ENCODE measurements at places on chromosomes 3 and 15.

DNA sequence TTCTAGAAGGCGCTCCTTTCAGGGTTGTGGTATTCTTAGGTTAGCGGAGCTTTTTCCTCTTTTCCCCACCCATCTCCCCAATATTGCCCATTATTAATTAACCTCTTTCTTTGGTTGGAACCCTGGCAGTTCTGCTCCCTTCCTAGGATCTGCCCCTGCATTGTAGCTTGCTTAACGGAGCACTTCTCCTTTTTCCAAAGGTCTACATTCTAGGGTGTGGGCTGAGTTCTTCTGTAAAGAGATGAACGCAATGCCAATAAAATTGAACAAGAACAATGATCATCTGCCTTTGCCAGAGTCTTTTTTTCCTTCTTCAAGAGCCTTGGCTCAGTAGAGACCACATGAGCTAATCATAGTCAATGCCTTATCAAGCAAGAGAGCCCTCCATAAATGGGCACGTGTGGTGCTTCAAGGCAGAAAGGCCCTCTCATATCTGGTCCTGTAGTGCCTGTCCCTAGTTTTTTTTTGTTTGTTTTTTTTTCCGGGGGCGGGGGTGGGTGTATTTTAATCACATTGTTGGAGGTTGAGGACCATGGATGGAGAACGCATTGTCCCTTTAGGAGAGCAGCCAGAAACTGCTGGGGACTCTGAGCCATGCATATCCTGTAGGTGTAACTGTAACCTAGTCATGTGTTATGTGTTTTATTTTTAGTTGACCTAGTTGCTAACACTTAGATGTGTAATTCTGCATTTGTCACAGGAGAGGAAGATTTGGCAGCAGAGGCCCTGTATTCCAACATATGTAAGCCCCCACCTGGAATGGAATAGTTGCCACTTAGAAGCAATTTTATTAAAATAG lies 64.7 kb upstream of the ACAD9 start:
- DNase-seq = no peak

DNA sequence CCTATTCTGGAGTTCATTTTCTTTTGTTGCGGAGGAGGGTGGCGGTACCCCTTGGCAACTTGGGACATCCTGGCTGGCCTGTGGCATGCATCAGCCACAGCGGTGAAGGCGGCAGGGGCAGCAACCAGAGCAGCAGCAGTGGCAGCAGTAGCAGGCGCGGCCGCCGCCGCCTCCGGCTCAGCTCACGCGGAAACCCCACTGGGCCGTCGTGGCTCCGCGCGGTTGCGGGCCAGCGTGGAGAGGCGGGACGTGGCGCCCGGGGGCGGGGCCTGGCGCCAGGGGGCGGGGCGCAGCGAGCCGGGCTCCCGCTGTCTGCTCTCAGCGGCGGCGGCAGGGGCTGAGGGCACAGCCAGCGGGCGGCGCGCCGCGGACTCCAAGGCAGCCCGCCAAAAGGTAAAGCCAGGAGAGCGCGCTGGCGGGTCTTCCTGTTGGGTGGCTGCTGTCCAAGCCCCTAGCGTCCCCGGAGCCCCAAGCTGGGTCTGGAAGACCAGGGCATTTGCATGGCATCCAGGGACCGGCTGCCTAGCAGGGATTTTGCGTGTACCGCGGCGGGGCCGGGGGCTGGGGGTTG lies 334.4 kb upstream of the THRB start:
- DNase-seq = peak; percentile 49

DNA sequence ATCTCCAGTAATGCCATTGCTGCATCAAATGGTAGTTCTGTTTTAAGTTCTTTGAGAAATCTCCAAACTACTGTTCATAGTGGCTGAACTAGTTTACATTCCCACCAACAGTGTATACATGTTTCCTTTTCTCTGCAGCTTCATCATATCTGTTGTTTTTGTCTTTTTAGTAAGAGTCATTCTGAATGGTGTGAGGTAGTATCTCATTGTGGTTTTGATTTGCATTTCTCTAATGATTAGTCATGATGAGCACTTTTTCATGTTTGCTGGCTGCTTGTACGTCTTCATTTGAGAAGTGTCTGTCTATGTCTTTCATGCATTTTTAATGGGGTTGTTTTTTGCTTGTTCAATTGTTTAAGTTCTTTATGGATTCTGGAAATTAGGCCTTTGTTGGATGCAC lies 10.2 kb upstream of the GCSAM start:
- DNase-seq = no peak

DNA sequence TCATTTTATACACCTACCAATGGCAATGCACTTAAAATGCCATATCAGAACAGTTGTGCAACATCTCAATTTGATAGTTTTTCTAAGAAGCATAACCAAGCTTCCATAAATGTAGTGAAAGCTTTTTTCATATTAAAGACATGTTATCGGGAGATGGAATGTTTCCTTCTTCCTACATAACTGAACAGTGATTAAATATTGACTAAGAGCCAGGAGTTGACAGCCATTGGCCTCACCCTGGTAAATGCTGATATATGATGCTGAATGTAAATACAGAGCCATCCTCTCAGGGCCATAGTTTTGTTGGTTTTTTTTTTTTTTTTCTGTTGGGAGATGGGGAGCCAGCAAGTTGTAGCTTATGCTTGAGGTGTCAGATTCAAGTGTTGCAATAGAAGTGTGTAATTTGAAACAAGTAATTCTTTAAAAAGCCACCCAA lies 203.3 kb upstream of the IL12A start:
- no peak for DNase-seq

DNA sequence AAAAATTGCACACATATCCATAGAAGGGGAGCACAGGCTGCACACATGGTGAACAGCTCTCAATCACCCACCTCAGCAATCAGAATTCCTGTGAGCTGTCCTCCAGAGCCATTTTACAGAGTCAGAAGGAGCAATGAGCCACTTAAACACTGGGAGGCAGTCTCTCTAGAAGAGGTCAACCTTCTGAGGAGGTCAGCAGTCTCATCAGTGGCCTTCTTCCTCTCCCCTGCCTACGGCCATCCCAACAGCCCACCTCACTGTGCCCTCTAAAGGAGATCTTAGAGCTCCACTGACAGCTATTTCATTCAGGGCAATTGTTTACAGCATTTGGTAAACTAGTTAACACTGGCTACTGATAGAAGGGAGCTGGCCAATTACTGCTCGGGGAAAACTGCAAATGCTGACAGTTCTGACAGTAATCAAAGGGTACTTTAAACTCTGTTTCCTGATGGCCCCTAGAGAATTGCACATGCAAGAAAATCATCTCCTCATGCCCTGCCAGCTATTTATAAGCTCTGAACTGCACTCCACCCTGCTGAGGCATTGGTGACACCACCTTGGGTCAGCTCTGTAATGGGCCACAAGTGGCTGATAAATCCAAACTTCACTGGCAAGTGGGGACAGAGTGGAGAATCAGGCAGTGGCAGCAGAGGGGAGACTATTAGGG lies 42.1 kb upstream of the TSPAN3 start:
- DNase-seq = peak; percentile 58
